BJ (cell line): ENCODE measurements at places on chromosomes 13 and 19.
A peak's percentile ranks its signal among the peaks of the same experiment; 100 is the strongest.

- DNase-seq, result no peak
Observed at GRCh38 chr13:79492313-79492798, 11.4 kb downstream of the NDFIP2 start.

DNA sequence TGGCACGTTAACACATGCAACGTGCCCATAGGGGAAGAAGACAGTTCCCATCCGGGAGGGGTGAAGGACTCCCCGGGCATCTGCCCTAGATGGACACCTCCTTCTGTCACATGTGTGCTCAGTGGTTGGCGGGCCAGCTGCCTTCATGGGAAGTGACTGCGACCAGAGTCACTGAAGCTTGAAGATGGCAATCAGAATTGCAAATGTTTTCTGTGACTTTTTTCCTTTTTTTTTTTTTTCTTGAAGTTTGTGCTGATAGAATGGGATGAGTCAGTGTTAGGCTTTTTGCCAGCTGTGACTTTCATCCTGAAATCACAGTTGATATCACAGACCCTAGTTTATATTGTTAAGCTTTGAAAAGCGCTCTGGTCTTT, 109.2 kb upstream of the MCF2L start:
- DNase-seq, result no peak

GRCh38 chr13:49669735-49670309, 21.5 kb downstream of the EBPL start:
- no peak for DNase-seq

DNA sequence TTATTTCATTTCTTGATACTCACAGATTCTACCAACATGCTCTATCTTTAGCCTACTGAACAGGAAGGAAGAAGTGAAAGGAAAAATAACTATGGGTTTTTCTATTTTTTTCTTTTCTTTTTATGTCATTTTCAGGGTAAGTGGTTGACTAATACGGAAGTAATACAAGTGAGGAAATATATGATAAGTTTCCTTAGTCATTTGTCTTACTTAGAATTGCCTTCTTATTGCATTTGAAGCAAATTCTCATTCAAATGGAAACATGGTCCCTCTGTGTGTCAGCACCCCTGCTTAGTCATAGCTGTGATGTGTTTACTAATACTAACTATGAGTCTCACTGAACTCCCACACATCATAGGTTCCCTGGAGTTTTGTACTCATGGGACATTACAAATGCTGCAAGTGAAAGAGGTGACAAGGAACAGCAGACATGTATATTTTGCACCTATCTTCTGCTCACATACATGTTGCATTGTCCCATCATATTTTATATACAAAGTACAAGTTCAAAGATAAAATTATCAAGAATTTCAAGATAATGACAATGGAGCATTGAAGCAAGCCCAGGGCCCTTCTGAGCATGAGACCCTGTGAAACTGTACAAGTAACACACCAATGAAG, 60.1 kb downstream of the DCT start:
- DNase-seq, result no peak

DNA sequence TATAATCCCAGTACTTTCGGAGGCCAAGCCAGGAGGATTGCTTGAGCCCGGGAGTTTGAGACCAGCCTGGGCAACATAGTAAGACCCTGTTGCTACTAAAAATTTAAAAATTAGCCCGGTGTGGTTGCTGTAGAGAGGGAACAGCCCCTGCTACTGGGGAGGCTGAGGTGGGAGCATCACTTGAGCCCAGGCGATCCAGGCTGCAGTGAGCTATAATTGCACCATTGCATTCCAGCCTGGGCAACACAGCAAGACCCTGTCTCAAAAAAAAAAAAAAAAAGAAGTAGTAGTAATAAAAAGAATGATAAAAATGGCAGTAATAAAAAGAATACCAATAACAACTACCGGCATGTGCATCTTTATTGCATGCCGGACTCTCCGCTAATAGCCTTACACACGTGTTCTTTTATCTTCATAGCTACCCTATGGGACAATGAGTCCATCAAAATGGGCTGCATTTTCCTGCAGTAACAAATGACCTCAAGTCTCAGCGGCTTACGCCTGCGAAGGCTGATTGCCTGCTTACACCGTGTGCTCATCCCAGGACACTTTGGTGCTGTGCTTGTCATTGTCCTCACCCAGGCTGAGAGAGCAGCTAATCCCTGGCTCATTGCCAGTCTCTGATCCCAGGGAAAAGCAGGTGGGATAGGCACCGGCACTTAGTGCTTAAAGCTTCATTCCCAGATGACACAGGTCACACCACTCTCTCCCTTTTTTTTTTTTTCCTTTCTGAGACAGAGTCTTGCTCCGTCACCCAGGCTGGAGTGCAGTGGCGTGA, 14.4 kb upstream of the SYCN start:
- no peak for DNase-seq

DNA sequence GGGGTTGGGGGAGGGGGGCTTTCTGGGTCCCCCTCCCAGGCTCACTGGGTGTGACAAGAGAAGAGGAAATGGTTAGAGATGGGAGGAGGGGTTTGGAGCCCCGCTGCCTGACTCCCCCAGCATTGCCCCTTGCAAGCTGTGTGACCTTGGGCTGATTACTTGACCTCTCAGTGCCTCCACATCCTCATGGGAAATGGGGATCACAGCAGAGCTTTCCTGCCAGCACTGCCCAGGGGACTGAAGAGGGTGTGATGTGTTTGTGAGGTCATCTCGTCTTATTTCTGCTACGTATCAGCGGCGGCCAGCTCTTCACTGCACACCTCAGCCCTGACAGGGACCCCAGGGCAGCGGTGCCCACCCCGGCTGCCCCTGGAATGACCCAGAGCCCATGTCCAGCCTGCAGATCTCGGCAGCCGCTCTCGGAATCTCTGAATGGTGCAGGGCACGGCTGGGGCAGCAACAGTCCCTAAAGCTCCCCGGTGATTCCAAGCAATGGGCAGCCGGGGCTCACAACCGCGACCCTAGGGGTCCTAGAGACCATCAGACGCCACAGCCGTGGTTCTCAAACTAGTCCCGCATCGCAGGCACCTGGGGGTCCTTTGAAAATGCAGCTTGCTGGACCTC, 8.4 kb downstream of the PNMA8B start:
- DNase-seq, result no peak

GRCh38 chr19:35755550-35756376, 1.1 kb downstream of the HSPB6 start:
- no peak for DNase-seq

DNA sequence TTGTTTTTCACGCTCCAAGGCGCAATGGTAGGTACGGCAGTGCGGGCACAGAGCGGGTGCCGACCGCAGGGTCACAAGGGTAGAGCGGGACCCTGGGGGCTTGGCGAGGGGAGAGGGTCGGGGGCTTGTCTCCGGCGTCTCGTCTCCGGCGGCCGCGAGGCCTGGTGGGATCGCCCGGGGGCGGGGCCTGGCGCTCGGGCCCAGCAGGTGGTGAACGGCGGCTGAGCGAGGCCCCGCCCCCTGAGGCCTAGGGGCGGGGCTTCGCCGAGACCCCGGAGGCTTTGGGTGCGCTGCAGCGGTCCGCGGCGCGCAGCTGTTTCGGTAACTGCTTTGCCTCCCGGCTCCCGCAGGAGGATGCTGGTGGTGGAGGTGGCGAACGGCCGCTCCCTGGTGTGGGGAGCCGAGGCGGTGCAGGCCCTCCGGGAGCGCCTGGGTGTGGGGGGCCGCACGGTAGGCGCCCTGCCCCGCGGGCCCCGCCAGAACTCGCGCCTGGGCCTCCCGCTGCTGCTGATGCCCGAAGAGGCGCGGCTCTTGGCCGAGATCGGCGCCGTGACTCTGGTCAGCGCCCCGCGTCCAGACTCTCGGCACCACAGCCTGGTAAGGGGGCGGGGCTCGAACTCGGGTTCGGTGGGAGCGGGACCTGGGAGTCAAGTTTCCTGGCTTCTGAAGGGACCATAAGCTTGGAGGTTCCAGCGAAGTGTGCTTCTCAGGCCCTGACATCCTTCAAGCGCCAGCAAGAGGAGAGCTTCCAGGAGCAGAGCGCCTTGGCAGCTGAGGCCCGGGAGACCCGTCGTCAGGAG, at the start of gene TSEN34:
Gene TSEN34, plus strand, starts transcription at position 298 of the 800 bp plus-strand sequence. Its CDS starts 57 bp downstream, at position 355.
- DNase-seq, result peak; percentile 31

GRCh38 chr19:35549174-35549788, 3.9 kb downstream of the TMEM147 start:
- no peak for DNase-seq

GRCh38 chr19:8973501-8974091, 36.6 kb downstream of the MUC16 start:
- DNase-seq, result no peak

DNA sequence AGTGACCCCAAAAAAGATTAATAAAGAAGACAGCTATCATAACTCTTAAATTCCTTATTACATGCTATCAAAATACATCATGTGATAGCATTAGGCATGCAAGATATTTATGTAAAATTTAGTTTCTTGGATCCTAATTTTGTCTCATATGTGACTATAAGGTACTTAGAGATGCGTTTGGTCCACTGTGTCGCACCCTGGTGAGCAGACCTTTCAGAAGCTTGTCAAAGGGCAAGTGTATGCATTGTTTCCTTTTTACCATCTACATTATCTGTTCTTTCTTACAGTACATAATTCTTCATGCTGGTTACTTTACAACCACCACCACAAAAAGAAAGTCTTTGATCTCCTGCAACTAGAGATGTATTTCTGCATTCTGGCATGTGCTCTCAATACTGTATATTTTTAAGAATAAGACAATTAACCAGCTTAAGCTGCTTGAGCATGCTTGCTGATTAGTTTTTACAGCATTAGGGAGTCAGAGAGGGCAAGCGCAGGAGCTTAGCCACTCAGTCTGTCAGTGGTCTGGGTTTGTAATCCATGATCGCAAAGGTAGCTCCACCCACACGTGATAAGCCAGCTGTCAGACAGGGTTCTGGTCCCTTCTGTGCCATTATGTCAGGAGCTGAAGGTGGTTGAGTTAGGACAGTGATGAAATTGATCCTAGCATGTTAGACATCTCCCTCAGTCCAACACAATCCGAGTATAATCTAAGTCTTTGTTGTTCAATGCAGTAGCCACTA, 500.9 kb downstream of the MYO16 start:
- DNase-seq, result no peak

GRCh38 chr13:62371737-62372136, 956.1 kb upstream of the PCDH20 start:
- DNase-seq, result no peak

DNA sequence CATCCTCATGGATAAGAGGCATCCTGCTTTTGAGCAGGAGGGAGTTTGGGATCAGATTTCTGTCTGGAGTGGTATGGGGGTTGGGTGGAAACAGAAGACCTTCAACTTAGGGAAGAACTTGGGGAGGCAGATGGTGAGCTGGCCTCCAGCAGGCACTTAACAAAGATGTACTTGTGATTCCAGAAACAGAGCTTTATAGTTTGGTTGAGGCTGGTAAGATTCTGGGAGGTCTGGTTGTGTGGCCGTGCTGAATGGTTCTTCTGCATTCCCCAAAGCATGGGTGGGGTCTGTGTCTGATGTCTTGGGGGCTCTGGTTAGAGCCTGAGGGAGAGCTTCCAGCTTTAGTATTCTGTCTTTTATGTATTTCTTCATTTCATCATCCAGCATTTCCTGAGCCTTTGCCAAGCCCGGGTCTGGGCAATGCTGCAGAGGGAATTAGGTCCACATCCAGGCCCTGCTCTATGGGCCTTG, 4.8 kb downstream of the MEGF8 start:
- no peak for DNase-seq

DNA sequence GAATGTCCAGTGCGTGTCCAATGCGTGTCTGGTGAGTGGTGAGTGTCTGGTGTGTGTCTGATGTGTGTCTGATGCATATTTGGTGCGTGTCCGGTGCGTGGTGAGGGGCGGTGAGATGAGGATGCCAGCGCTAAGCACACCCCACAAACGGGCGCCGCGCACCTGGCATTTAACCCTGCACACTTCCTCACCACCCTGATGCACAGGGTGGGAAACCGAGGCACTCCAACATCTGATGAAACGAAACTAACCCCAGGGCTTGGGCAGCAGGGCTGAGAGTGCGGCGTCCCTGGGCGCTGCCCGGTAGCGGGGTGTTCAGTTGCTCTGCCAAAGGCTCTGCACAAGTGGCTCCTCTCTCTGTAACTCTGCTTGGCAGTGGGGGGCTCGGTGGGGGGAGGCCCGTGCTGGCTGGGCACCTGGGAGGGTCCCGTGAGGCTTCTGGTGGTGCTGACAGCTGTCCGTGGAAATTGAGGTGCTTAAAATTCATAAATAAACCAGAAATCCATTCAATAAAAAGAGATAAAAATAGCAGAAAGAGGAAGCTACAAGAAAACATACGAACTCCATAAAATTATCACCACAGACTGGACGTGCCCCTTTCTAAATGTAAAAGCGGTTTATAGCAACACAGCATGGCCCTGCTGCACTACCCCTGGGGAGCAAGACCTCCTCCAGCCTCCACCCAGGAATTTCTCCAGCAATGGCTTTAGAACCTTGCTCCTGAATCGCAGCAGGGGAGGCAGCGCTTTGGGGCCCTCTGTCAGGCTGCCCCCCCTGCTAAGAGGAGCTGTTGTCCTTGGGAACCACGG, 76.0 kb downstream of the RASA3 start:
- DNase-seq, result no peak

DNA sequence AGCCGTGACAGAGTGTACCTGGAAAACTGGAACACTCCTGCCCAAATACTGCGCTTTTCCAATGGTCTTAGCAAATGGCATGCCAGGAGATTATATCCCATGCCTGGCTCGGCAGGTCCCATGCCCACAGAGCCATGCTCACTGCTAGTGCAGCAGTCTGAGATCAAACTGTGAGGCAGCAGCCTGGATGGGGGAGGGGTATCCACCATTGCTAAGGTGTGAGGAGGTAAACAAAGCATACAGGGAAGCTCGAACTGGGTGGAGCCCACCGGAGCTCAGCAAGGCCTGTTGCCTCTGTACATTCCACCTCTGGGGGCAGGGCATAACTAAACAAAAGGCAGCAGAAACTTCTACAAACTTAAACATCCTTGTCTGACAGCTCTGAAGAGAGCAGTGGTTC, 10.5 kb downstream of the CYP2A13 start:
- DNase-seq, result no peak

DNA sequence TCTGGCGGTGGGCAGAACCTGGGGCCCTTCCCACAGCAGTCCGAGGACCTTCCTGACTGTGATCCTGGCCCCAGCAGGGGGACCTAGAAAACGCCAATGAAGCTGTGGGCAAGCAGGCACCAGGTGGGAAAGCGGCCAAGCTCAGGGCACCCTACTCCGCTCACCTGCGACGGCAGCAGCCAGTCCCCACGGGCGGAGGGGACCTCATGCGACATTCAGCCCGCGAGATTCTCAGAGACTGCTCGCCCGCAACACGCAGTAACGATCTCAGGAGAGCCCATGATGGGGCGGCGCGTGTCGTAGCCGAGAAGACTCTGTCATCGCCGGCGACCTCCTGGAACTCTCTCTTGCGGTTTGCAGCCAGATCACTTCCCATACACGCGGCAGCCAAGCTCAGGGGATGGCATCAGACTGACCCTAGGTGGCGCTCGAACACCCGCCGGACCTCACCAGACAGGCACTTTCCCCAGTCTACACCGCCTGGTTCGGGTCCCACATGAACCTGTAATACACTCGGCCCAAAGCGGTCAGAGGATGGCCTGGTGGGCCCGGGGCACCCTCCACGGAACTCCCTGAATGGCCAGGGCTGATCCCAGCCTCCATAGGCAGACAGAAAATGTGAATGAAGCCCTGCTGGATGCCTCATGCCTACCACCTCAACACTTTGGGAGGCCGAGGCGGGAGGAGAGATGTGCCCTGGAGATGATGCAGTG, 26.5 kb downstream of the MAN2B1 start:
- DNase-seq, result peak; percentile 26
